Brain pericyte (primary cell): ENCODE measurements at places on chromosomes 1 and 21.

DNA sequence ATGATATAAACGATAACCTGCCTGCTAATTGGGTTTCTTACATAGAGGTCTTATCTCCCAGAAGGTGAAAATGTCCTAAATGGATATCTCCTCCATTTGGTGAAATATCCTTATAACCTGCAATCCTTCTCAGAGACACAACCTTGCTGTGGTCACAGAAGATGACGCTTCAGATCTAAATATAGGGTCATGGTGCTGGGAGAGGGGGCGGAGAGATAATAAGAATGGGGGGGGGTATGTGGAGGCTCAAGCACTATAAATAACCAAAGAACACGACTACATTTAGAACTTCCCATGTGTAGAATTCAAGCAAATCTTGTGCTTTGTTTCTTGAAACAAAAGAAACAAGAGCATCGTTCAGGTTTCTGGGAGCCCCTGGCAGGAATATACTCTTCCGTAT lies 260.6 kb upstream of the ESRRG start:
- DNase-seq = no peak

- no peak for DNase-seq
Observed at GRCh38 chr1:25703041-25703440, 86.5 kb downstream of the MAN1C1 start.

GRCh38 chr1:8284127-8284526 lies 33.8 kb upstream of the SLC45A1 start:
- no peak for DNase-seq

- DNase-seq = no peak
Observed at GRCh38 chr1:71695821-71696220, 586.5 kb downstream of the NEGR1 start.

DNA sequence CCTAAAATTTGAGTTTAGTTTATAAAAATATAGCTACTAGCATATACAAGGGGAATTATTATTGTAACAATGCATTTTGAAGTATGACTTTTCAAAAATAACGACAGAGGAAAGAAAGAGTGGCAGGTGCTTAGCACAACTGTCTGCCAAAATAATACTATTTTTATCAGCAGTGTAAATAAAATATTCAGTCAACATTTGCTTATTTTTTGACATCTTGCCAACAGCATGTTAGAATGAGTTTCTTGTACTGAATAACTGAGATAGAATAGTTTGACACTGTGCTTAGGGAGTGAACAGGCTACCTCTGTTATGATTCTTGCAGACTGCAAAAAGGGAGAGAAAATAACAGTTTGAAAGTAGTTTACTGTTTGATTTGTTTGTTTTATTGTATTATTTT lies 909.8 kb downstream of the BRINP3 start:
- DNase-seq = no peak

DNA sequence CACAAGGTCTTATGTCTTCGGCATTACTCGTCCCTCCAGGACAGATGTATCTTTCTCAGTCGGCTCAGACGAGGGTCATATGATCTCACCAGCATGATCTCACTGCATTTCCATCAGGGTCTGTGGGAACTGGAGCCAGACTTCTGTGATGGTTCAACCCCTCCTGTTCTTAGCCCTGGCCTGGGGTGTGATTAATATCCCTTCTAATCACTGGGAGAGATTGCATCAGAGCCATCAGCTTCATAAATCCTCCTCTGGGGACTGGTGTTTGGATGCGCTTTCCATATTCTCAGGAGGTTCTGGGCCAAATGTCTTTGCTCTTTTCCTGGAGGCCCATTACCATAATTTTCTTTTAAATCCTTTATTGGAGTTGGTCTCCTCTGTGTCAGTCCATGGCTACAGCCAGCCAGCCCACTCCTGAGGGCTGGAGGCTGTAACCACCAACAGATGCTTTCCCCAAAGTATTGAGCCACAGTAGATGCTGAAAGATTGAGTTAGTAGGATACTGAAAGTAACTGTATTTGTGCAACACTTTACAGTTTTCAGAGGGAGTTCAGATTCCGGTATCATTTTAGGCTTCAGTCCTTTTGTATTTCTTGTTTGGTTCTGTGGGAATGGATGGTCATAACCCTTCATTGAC lies 20.0 kb downstream of the CACNA1E start:
- DNase-seq = no peak

DNA sequence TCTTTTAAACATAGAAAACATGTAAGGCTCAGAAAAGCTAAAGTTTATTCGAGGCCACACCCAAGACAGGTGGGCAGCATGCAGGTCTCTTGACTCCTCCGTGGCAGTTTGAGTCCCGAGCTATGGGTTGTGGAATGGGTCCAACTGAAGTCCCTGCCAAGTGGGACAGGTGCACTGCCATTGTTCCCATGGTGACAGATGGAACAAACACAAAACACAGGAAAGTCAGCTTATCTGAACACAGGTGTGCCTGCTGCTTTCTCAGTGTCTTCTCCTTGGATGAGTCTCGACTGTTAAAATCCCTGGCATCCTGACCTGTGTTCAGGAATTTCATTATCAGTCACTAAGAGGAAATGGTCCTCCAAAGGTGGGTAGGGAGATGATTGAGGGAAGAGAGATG lies 99.0 kb upstream of the RAB4A start:
- no peak for DNase-seq

DNA sequence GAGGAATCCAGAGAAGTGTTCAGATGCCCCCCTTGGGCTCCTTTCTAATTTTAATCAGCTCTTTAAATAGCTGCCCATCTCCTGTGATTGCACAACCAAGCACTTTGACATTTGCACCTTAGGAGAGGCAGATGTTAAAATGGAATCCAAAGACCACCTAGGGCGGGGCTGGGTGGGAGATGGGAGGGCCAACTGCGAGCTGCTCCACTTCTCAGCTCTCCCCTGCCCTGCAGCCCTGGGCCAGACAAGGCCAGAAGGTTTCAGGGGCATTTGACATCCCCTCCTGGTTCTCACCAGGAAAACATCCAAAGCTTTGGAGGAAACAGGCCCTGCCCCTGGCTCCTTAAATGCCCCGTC lies 106.9 kb downstream of the DHRS3 start:
- DNase-seq = no peak

- DNase-seq = no peak
Observed at GRCh38 chr1:111412839-111413238, 14.7 kb downstream of the OVGP1 start.

- no peak for DNase-seq
Observed at GRCh38 chr21:36608897-36609225, 90.1 kb upstream of the SIM2 start.

GRCh38 chr1:119132179-119132578 lies 8.3 kb downstream of the WARS2 start:
- no peak for DNase-seq

- no peak for DNase-seq
Observed at GRCh38 chr1:233022246-233022645, 71.8 kb downstream of the NTPCR start.

- DNase-seq = no peak
Observed at GRCh38 chr1:221712776-221713431, 29.0 kb downstream of the DUSP10 start.

DNA sequence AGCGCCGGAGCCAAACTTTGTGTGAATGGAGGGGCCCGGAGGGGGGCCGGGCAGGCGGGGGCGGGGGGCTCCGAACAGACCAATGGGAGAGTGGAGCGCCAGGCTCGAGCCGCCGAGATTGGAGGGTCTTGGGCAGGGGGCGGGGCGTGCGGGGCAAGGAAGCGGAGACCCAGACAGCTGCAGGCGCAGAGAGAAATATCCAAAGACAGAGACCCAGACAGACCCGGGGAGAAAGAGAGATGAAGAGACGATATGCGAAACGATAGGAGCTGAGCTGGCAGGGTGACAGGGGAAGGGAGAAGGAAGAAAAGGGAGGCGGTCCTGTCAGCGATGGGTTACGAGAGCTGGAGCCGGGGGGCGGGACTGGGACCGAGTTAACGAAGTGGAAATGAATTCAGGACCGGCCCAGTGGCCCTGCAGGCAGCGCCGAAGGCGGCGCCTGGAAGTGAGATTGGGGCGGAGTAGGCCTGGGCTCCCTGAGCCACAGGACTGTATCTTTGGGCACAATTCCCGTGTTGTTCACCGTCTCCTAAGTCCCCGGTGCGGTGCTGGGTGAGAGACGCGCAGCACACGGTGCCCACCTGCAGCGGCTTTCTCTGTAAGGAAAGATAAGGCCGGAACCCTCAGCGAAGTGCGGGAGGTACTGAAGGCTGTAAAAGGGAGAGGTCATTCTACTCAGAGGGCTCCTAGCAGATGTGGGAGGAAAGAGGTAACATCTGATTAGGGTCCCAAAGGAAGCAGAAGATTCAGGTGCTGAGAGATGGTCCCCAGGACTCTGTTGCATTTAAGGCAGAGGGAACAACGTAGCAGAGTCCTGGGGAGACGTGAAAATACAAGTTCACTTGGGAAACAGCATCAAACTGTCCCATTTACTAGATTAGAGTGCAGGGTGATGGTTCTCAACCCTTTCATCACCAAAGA lies 543 bp upstream of the KCNJ10 start:
- DNase-seq = no peak

GRCh38 chr1:43522776-43523480 lies 7.8 kb upstream of the PTPRF start:
- DNase-seq = no peak

- no peak for DNase-seq
Observed at GRCh38 chr1:223077247-223077833, 65.7 kb downstream of the TLR5 start.

GRCh38 chr21:35681946-35682345 lies 378.4 kb downstream of the SETD4 start:
- DNase-seq = no peak

- no peak for DNase-seq
Observed at GRCh38 chr1:20008391-20008841, 29.0 kb upstream of the PLA2G2A start.

DNA sequence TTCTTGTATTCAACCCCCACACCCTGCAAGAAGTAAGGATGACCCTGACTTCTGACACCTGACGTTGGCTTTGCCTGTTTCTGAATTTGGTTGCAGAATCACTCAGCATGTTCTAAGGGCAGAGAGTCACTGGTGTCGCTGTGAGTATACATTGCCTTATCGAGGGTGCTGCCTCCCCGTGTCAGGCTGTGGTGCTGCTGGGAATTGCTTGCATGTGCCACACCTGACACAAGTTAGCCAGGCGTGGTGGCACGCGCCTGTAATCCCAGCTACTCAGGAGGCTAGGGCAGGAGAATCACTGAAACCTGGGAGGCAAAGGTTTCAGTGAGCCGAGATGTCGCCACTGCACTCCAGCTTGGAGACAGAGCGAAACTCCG lies 45.9 kb downstream of the WDR4 start:
- DNase-seq = no peak

- DNase-seq = no peak
Observed at GRCh38 chr1:226736908-226737818, 1.9 kb downstream of the ITPKB start.

GRCh38 chr1:24322470-24323177 lies 3.5 kb downstream of the GRHL3 start:
- DNase-seq = no peak

DNA sequence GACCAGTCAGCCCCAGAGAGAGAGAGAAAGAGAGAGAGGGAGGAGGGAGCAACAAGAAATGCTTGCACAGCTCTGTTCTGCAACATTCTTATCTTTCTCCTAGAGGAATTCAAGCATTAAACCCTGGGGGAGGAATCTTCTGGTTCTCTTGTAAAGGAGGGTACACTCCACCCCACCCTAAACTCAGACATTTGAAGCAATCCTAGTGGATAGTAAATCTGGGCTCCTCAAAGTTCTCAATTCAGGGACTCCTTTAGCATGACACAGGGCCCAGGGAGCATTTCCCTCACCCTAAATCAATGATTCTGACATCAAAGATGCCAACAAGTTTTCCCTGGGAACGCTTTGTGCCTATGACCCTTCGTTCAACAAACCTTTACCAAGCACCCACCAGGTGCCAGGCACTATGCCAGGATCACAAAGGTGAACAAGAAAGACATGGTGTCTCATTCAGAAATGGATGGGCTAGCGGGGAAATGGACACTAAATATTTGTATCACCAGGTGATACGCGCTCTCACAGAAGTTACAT lies 11.9 kb upstream of the CAPN2 start:
- DNase-seq = no peak

DNA sequence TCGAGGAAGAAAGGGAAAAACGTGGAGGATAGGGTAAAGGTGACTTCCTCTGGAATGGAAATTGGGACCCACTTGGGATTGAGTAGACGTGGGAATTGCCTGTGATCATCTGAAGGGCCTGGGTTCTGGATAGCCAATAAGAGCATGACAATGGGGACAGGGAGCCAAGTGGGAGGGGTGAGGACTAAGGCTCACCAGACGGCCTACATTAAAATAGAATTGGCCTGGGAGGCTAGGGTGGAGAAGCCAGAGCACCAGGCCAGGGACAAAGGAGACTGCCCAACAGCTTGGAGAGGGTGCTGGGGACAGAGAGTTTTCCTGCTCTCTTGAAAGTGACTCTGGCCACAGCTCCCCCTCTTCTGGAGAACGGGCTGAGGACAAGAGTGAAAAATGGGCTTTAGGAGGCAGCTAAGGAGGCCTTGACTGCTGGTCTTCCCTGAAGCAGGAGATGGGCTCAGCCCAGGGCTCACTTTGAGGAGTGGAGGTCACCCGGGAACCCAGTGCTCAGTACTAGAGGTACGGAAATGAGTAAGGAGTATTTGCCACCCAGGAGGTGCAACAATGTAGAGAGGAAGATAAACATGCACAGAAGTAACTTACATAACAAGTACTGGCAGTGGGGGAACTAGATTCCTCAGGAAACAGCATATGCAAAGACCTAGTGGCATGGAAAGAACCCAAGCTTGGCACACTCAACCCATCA lies 18.8 kb downstream of the INKA2 start:
- DNase-seq = no peak

- DNase-seq = no peak
Observed at GRCh38 chr21:23401278-23401677, 2206.0 kb downstream of the MRPL39 start.

GRCh38 chr1:51553911-51554310 lies 34.8 kb upstream of the EPS15 start:
- no peak for DNase-seq

DNA sequence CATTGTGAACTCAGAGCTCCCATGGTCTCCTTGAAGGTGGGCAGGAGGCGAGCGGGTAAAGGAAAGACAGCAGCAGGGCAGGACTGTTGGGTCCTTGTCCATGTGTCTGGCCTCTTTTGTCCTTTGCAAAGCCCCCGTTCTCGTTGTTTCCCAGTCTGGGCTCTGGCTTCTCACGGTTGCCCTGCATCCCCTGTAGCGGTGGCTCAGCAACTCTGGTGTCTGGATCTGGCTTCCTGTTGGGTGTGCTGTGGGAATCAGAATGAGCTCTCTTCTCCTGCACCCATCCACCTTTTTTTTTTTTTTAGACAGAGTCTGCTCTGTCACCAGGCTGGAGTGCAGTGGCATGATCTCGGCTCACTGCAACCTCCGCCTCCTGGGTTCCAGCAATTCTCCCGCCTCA lies 11.1 kb downstream of the H6PD start:
- DNase-seq = no peak

DNA sequence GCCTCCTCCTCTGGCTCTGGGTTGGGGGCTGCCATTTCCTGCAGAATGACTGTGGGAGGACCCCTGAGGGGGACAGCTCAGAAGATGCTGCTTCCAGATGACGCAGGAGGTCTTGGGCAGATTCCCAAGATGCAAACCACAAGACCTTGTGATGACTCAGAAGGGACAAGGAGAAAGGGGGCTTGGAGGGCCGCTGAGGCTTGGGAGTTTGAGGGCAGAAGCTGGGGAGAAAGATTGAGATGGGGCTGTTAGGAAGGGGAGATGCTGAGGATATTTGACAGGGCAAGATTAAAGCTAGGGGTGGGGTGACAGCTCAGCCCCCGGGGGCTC lies 7.5 kb downstream of the PTPRU start:
- no peak for DNase-seq
